ENCODE measurements at places on chromosomes 16 and 17.

DNA sequence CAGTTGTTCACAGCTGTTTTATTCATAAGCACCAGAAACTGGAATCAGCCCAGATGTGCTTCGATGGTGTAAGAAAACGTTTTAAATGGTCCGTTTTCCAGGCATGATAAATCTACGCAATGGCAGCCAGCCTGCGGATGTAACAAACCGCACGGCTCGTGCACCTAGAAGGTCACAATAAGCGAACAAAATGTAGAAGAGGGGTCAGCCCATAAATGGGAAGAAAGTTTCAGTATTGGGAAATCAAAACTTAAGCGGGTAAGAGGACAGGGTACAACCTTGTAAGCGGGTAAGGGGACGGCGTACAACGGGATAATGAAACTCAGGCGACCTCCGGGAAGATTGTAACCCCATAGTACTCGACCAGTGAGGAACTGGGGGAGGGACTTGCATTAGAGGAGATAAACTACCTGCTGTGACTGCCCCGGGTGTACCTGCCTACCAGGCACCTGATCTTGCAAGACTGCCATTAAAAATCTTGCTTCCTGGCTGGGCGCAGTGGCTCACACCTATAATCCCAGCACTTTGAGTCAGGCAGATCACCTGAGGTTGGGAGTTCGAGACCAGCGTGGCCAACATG lies 66.6 kb downstream of the ANKRD11 start:
- DNase-seq, result no peak

- DNase-seq, result no peak
These were observed 333 bp upstream of the NOG start for GRCh38 chr17:56593086-56593645.

GRCh38 chr17:35164716-35165115 lies 17.1 kb downstream of the UNC45B start:
- DNase-seq, result no peak

GRCh38 chr17:48148029-48148770 lies 40.6 kb downstream of the SNX11 start:
- no peak for DNase-seq

DNA sequence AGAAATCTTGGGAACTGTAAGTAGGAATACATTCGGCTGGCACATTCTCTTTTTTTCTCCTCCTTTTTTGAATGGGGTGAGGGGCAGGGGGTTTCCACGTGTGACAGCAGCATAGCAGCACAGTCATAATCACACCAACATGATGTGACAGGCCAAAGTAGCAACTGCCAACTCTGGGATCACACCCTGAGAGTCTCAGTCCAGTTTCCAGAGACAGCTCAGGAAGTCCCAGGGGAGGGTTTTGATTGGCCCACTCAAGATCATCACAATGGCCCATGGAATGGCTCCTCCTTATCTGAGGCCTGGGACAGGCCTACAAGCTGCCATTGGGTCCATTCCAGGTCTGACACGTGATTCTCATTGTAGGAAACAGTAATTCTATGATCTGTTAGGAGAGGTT lies 207.1 kb upstream of the ASIC2 start:
- DNase-seq, result no peak

DNA sequence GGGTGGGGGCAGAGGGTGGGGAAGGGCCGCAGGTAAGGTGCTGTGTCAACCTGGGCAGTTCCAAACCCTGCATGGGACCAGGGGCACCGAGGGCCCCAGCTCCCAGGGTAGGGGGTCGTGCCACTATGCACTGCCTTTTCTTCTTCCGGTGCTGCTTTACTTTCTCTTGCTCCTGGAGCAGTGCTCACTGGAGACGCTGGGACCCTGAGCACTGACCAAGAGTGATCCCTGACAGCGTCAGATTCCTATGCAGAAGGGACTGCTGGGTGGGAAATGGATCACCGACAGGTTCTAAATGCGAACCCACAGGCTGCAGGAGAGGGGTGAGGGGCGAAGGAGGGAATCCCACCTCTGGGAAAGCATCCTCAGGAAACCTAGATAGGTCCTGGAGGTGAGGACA lies 470.1 kb downstream of the SOX9 start:
- DNase-seq, result no peak

- DNase-seq, result no peak
These were observed 223.6 kb downstream of the XYLT1 start for GRCh38 chr16:17246974-17247732.

DNA sequence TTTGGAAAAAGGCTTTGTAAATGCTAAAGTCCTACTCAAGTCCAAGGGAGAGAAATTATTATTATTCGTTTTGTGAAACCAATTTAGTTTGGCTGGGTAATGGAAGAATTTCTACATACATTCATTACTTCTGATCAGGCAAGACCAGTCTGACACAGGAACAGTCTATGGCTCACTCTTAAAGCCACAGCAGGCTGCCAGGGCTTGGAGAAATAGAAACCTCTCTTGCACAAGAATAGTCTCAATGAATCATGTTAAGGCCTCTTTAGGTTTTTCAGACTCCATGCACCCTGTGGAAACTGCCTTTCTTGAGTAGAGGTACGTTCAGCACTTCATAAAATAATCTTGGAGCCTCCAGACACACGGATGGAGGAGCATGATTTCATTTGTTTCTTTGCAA lies 167.7 kb downstream of the IRX3 start:
- no peak for DNase-seq

- no peak for DNase-seq
These were observed 85.1 kb downstream of the SLC39A11 start for GRCh38 chr17:73007407-73007806.

DNA sequence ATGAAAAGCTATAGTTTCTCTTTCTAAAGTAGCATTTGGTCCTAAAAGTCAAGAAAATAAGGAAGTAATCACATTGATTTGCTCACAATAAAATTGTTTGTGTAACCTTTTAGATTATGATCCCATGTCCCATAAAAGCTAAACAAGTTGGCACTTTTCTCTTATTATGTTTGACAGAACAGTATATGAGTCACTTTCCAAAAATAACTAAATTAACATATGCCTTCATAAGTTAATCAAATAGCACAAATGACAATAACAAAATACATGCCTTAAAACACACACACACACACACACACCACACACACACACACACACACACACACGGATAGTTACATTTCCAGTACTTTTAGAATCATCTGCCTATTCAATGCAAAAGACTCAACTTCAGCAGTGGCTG lies 2.8 kb downstream of the MED13 start:
- no peak for DNase-seq

DNA sequence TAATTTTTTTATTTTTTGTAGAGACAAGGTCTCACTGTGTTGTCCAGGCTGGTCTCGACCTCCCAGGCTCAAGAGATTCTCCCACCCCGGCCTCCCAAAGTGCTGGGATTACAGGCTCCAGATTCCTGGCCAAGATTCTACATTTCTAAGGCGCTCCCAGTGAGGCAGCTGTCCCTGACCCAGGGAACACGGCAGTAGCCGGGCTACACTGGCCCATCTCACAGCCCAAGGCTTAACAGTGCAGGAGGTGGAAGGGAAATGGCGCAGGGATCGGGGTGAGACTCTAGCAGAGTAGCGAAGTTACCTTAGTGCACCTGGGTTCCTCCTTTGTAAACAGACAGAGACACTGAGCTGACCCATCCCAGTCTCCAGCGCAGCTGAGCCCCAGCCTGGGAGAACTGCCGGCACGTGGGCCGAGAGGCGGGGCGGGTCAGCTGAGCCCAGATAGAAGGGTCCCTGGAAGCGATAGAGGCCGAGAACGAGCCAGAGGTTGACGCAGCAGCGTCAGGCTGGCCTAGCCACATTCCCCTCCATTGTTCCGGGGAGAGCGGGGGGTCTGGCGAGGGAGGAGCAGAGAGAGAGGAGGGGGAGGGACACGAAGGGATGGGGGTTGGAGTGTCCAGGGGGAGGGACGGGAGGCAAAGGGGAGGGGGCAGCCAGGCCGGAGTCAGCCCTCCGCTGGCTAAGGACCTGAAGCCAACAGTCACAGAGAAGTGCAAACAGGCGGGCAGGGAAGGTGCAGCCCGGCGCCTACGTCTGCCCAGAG lies 2.5 kb downstream of the CARHSP1 start:
- no peak for DNase-seq

- DNase-seq, result no peak
These were observed 15.6 kb downstream of the CNP start for GRCh38 chr17:41982026-41982760.

DNA sequence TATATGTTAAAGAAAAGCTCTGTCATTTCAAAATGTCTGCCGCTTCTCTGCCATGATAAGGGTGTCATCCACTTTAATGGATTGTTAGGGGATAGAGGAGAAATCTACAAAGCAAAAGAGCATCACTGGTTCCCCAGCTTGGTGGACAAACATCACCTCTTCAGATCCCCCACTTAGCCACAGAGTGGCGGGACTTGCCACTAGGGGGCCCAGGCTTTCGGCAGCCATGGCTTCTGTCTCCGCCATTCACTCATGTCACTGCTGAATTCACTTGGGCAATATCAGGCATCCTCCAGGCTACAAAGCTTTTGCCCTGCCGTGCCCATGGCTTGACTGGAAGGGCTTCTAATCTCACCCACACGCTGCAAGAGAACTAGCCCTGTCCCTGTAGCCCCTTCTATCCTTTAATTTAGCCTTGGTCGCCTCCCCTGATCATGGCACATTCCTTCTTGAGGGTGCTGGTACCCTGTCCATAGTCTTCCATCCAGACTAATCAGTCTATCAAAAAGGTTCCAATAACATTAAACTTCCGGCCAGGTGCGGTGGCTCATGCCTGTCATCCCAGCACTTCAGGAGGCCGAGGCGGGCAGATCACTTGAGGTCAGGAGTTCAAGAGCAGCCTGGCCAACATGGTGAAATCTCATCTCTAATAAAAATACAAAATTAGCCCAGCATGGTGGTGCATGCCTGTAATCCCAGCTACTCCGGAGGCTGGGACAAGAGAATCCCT lies 34.7 kb downstream of the SBK1 start:
- DNase-seq, result no peak

DNA sequence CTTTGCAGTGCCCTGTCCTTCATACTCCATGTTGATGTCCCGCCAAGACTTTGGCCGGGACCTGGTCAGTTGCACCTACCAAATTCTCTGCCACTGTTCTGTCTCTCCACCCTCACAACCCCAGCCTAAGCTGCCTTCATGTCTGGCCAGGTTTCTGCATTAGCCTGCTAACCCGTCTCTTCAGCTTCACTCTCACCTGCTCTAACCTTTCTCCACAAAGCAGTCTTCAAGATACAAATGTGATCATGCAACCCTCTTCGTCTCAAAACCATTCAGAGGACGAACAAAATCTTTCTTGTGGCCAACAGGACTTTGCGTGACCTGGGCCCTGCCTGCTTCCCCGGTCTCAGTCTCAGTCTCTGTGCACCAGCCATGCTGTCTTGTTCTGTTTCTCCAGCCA lies 148.2 kb downstream of the WSCD1 start:
- DNase-seq, result no peak
